ENCODE measurements at places on chromosomes 2 and 18.

DNA sequence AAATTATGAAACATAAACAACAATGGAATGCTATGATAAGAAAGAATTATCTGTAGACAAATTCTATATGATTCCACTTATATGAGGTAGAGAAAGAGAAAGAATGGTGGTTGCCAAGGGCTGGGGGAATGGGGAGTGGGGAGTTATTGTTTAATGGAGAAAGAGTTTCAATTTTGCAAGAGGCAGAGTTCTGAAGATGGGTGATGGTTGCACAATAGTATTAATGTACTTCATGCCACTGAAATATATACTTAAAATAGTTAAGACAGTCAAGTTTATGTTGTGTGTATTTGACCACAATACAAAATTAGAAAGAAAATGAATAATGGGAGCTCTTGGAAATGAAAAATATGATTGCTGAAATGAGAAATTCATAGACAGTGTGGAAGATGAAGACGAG lies 22.6 kb upstream of the FAM117B start:
- DNase-seq, result no peak

GRCh38 chr2:137964066-137964858 lies at the start of gene HNMT:
HNMT (plus strand) TSS chr2:137964473; CDS start chr2:137964492, 19 bp downstream.
- DNase-seq, result peak; percentile 72

- DNase-seq, result no peak
Observed at GRCh38 chr2:100625717-100626116, 62.9 kb downstream of the PDCL3 start.

GRCh38 chr18:56988022-56988421 lies 158.9 kb upstream of the BOD1L2 start:
- no peak for DNase-seq

GRCh38 chr2:160358046-160358445 lies 135.6 kb downstream of the RBMS1 start:
- DNase-seq, result peak; percentile 46

DNA sequence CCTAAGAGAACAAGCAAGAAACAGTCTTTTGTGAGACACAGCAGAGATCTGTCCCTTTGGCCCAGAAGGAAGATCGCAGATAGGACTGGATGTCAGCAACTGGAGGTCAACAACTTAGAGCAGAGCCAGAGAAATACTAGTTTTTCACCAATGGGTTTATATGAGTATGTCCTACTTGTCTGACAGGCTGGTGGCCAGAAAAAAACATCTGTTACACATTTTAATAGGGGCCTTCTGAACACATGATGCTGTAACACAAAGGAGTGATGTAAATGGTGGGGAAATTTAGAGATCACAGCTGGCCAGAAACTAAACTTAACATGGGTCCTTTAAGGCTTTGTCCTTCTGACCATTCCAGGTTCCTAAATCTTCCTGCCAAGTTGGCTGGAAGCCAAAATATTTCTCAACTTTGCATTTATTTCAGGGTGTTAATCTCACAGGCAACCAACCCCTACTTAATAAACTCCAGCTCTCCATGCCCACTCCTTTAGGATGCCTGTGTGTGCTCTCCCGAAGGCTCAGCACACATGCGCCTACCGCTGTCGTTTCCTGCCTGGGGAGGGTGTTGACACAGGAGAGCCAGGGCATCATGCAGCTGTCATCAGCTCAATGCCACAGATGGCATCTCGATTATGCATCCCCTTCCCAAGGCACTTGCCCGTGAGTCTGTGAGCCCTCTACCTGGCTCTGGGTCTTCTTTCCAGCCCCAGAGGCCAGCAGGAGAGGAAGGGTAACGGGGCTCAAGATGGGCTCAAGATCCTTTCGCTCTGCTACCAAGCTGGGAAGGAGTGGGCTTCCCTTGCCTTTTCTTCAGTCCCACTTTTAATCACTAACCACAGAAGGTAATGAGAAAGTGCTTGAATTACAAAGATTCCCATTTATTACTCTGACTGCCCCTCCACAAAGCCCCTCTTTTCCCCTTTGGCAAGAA lies 252.5 kb downstream of the ETAA1 start:
- DNase-seq, result peak; percentile 33

All from kidney tubule cell (primary cell).